ENCODE measurements at places on chromosomes 6 and 20.

DNA sequence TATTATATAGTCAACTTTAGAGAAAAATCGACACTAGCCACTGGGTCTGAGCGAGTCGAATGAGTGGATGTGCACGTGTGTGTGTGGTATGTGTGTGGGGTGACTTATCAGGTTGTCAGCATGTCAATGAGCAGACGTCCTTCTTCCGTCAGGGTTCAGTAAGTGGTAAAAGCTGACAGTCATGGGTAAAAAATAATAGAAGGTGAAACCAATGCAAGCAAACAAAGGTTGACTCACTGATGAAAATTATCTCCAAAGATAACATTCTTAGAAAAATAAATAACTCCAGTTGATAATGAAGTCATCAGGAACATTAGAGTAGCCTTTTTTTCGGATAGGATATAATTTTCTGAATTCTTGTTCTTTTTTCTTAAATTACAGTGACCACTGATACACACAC lies 243.8 kb upstream of the FOXQ1 start:
- DNase-seq = no peak

DNA sequence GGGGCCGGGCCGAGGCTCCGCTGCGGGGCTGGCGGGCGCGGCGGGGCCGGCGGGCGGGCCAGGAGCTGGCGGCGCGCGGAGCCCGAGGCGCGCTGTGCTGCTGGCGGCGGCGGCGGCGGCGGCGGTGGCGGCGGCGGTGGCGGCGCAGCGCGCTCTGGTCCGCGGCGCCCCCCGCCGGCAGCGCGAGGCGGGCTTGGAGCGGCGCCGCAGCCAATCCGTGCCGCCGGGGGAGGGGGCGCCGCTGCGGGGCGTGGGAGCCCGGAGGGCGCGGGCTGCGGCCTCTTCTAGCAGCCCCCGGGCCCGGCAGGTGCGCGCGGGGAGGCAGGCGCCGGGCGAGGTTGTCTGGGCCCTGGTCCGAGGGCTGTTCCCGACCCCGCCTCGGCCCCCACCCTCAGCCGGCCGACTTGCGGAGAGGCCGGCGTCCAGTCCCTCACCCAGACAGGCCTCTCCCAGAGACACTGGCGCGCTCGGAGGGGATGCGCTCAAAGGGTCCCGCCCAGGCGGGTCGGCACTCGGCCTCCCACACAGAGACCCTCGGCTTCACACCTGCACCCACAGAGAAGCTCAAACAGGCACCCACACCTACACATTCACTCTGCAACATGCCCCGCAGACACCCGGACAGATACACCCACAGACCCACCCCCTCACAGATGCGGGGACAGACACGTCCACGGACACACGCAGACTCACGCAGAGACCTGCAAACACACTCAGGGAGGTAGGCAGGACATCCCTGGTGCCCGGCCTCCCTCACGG lies at the start of gene RIMS4:
RIMS4 (minus strand) TSS at position 156 of the 759 bp plus-strand sequence. CDS start 275 bp downstream, outside the sequence.
- DNase-seq = no peak

GRCh38 chr6:166003569-166003968 lies 164.1 kb downstream of the TBXT start:
- DNase-seq = no peak

GRCh38 chr20:33773412-33774089 lies 37.6 kb upstream of the CHMP4B start:
- DNase-seq = no peak

DNA sequence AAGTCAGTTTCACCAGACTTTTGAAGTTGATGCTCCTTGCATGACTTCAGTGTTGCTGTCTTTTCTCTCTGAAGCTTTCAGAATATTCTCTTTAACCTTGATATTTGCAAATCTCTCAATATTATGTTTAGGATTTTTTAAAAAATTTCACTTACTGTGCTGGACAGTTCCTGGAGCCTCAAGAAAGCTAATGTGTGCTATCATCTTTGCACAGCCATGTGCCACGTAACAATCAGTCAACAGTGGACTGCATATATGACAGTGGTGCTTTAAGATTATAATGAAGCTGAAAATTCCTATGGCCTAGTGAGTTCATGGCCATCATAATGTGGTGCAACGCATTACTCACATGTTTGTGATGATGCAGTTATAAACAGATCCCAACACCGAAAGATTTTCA lies 59.1 kb upstream of the OGFRL1 start:
- no peak for DNase-seq

DNA sequence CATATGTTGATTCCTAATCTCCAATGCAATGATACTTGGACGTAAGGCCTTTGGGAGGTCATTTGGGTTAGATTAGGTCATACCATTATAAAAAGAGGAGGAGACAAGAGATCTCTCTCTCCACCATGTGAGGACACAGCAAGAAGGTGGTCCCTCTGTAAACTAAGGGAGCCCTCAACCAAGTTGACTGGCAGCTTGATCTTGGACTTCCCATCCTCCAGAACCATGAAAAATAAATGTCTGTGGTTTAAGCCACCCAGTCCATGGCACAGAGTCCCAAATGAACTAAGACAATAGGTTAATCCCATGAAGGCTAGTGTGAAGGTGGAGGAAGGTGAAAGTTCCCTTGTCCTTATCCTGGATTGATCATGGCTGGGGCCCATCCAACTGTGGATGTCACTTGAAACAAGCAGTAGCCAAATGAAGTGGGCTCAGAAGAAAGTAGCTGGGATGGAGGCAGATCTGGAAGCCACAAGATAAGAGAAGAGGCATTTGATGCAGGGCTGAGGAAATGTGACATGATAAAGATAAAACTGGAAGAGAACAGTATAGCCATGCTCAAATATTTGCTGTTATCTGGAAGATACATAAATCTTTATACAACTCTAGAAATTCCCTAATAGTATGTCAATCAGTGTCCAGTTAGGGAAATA lies 99.9 kb downstream of the BANF2 start:
- DNase-seq = no peak

Data from CD4-positive, alpha-beta T cell (primary cell).